Ureter (tissue), 1 donor: ENCODE measurements at places on chromosomes 12 and 14. TPM values are rescaled to one million over a fixed set of nuclear protein-coding genes. Genes with fewer than 3 reads are reported as not detected.

GRCh38 chr12:49923880-49924556 lies 20.3 kb upstream of the FAIM2 start:
- DNase-seq, result no peak

Gene STON2
- 61.4 TPM for total RNA-seq

- DNase-seq, result no peak
These were observed 11.3 kb upstream of the LTA4H start for GRCh38 chr12:96046543-96047228.

Gene HEATR5A
- 38.5 TPM for total RNA-seq

- DNase-seq, result no peak
These were observed 274.5 kb upstream of the LRIG3 start for GRCh38 chr12:59194794-59195193.

Gene PTPRB
- total RNA-seq, result 28.6 TPM

GRCh38 chr12:13205809-13206559 lies 9.5 kb downstream of the EMP1 start:
- no peak for DNase-seq

DNA sequence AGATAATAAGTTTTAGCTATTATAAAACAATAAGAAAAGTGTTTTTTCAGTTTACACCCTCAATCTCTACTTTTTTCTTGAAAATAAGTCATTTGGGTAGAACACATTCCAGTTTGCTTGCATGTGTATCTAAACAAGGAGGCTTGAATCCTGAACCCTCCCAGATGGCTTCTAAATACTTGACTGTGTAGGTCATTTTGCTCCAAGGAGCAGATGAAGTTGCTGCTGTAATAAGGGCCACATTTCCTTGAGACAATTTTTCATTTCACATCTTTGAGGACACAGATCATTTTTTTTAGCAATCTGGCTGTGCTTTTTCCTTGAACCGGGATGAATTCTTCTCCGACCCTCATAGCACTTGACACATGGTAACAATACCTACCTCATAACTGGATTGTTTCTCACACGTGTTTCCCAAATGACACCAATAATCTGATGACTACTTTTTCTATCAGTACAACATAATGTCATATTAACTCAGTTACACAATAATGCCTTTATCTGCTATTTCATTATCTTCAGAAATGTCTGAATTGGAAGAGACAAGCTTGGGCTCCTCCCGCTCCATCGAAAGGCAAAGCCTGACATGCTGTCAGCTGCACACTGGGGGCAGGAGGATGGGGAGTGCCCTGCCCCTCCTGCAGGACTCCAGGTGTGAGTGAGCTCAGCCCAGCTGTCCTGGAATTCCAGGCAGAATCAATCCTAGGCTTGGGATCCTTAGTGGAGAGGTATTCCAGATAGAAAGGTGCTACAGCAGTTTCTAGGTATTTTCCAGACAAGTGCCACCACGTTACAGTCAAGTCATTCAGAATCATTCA lies 30.9 kb downstream of the GPHB5 start:
- no peak for DNase-seq

Gene BLTP3B
- 25.6 TPM for total RNA-seq

DNA sequence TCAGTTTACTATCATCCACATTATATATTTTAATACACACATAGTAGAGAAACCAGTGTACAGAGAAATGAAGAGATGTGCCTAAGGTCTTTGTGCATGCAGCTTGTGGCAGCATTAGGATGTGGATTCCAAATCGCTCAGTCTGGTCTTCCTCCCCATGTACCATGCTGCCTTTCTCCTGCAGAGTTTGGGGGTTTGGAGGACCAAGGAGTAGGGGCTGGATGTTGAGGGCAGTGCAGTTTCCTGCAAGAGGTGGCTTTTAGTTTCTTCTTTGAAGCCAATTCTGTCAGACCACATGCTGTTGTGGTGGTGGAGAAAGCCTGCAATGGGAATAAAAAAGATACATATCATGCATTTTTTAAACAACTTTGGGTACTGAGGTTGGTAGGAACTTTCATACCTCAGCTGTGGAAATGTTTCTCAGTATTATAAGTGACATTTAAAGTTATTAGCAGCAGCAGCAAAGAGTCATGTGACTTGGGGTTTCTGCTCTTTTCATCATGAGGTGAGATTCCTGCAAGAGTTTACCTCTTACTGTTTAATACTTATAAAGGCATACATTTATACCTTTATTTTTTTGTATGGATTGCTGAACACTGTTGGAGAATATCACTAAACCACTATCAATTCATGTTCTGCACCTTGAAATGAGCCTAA lies 34.4 kb downstream of the TESPA1 start:
- no peak for DNase-seq

Gene CLEC6A
- not detected for total RNA-seq

- no peak for DNase-seq
These were observed 47.9 kb downstream of the WDR20 start for GRCh38 chr14:102187568-102188001.

DNA sequence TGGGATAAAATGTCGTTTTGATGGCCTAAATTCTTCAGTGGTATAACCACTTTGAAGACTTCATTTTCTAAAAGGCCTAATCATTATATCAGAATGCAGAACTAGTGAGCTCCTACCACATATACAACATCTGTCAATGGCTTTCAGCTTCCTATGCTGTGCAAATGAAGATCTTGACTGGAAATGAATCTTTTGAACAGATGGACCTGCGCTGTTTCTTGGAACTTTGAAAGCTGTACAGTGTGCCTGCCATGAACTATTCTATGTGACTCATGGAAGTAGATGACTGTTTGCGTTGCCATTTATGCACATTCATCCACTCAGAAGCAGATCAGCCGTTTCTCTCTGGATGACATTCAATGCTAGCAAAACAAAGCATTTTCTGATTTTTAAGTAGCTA lies 542.2 kb upstream of the USP15 start:
- no peak for DNase-seq

DNA sequence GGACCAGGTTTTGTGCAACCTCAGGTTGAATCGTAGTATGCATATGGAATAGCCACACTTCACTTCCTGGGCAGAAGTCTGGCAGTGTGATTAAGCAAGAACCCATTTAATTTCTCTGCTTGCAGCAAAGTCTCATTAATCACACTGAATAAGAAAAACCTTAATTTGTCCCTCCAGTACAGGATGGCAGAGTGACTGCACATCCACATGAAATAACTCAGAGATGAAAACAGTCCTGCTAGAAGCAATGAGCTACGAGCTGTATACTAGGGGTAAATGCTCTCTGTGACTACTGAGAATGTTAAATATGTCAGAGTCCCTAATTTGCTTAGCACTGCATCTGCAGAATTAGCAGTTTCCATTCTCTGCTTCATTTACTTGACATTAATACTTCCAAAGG lies 88.9 kb downstream of the ACSS3 start:
- DNase-seq, result no peak

Gene DDIT3
- 30.8 TPM for total RNA-seq

Gene TBX3
- total RNA-seq, result 251 TPM

DNA sequence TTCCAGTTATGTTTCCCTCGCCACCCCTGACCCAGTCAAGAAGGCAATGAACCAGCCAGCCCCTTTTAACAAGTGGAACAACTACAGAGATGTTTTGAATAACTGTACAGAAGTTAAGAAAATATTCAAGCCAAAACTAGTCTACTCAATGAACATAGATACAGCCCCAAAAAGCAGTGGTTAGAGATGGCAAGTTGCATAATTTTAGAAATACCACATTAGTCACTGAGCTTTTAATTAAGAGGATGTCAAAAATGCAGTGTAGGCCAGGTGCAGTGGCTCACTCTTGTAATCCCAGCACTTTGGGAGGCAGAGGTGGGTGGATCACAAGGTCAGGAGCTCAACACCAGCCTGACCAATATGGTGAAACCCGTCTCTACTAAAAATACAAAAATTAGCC lies 27.2 kb downstream of the PROX2 start:
- DNase-seq, result no peak

- no peak for DNase-seq
These were observed 709.0 kb upstream of the FOXG1 start for GRCh38 chr14:28057359-28058296.

GRCh38 chr14:102568115-102568614 lies 24.3 kb upstream of the RCOR1 start:
- DNase-seq, result no peak

- DNase-seq, result no peak
These were observed 536.3 kb downstream of the TMEM121 start for GRCh38 chr14:106062502-106063272.

DNA sequence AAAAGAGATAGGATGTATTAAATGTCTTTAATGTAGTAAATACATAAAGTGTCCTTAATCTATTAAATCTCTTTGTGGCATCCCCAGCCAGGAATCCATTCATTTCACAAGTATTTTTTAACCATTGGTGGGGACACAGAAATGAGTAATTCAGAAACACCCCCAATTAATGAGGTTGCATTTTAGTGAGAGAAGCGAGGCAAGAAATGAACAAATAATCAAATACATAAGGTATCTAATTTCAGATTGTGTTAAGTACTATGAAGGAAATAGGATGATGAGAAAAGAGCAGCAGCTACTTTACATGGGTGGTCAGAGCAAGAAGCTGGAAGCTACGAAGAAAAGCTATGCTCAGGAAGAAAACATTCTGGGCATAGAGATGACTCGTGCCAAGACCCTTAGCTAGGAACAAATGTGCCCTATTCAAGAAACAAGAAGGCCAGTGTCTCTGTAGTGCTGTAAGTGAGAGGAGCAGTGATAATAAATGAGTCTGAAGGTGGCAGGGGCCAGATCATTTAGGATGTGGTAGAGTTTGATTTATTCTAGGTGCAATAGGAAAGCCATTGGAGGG lies 60.5 kb upstream of the IGF1 start:
- DNase-seq, result no peak

- no peak for DNase-seq
These were observed 24.4 kb upstream of the GALNT9 start for GRCh38 chr12:132353811-132354210.

Gene ALDH1L2
- total RNA-seq, result 19.1 TPM

GRCh38 chr12:45671254-45671653 lies 58.3 kb upstream of the ARID2 start:
- no peak for DNase-seq

Gene ADCY6
- total RNA-seq, result 98.0 TPM

GRCh38 chr14:90608929-90609341 lies 207.3 kb downstream of the TTC7B start:
- DNase-seq, result no peak

DNA sequence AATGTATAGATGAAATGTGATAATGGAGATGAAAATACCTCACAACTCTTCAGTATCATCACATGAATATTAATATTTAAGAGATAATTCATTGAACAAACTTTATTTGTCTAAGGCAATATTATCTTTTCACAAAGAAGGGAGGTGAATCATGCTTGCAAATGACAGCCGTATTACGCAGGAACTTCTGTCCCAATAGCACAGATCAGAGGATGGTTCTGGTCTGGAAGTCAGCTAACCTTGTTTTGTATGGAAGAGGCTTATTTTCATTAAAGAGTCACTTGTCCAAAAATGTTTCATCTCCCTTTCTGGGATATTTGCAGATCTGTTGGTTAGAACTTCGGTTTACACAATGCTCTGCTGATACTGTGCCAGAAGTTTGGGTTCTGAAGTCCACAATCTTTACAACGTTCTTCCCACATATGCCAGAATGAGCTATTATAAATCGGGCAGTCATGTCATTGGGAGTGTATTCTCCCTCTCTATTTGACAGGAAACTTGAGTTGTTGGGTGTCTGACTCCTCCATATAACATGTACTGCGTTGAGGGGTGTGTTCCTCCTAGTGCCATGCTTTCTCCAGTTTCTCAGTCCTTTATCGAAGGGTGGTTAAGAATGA lies 29.8 kb downstream of the YY1 start:
- no peak for DNase-seq

DNA sequence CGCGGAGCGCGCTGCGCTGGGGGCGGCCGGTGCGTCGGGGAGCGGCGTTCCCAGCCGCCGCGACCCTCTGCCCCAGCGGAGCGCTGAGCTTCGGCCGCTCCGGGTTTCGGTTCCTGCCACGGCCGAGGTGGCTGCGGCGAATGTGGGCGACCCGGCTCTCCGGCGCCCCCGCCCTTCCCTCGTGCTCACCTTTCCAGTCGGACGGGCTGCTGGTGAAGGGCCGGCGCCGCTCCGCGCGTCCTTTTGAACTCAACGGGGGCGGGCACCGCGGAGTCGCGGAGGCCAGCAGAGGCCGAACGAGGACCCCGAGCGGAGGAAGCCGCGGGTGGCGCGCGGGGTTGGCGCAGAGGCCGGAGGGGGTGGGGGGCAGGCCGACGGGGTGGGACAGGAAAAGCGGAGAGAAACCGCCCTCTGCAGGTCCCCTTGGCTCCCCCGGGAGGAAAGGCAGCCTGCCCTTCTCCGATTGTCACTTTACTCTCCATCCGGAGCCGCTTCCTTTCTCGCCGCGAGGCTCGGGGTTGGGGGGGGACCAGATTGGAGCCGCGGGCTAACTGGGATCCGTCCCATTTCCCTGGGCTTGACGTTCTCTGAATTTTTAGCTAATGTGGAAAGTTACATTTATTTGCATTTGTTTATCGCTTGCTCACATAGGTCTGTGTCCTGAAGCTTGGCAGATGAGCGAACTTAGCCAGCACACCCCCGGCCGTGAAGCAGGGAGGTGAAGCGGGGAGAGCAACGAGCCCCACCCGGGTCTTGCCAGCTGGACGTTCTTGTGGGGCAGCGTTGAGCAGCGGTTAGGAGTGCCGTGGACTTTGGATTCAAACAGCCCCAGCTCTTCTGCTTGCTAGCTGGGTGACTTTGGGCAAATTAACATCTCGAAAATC lies at the start of gene SMAGP:
SMAGP (minus strand) TSS at position 349 of the 884 bp plus-strand sequence. CDS start 1,137 bp downstream, outside the sequence.
- DNase-seq, result peak; percentile 82

Gene TSPAN19
- total RNA-seq, result not detected

Gene TESPA1
- total RNA-seq, result 1.3 TPM

DNA sequence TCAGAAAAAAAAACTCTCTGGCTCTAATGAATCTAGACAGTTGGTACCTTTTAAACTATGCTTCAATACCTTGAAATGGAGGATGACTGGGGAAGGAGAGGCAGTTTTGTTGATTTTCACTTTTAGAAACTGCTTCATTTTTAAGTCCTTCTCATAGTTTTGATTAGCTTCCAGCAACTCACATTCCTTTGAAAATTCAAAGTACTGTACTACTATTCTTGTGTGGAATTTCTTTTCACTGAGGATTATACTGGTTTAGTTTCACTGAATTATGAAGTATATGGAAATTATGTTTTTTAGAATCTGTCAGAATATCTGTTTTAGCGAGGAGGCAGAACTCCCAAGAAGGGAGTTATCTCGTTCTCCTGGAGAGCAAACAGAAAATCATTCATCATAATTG lies 116.3 kb downstream of the TGFB3 start:
- no peak for DNase-seq

DNA sequence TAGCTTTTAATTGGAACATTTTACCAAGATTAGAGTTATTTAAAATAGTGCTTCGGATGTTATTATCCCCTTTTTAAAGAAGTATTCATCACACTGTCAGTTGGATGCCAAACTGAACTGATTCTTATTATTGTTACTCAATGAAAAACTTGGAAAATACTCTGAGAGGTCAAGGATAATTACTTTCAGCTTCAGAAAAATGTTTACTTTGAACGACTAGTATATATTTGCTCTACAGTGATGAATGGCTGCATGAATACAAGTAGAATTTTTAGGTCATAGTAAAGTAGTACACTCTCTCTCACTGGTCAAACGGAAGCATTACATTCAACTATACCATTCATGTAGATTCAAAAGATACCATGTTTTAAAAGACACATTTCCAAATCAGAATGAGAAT lies 269.2 kb downstream of the CCDC91 start:
- no peak for DNase-seq
